ENCODE measurements at places on chromosomes 16 and 17.

DNA sequence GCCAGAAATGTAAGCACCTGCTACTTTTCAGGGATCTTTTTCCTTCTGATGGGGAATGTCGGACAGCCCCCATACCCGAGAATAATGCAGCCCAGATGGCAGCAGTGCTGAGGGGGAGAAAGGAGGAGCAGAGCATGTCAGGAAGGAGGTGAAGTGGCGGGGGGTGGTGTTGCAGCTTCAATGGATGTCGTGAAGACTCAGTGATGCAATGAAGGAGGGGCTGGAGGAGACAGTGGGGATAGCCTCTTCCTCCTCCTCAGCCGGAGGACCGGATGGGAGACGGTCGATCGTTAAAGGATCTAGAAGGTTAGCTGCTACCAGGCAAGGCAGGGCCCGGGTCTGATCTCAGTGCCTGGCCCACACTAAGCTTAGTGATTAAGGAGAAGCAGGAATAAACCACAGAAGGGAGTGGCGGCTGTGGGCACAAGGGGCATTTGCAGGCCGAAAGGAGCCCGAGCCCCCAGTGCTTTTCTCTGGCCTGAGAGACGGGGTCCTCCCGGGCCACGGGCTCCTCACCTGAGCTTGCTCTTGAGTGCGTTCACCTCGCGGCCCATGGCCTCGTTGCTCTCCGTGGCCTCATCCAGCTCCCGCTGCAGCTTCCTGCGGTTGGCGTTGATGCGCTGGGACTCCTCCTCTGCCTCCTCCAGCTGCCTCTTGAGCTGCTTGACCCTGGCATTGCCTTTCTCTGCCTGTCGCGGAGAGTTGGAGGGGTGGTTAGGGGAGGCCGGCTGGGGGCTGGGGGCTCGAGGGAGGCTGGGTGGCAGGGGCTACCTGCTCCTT is 64.5 kb downstream of the NDE1 start:
- no peak for DNase-seq

DNA sequence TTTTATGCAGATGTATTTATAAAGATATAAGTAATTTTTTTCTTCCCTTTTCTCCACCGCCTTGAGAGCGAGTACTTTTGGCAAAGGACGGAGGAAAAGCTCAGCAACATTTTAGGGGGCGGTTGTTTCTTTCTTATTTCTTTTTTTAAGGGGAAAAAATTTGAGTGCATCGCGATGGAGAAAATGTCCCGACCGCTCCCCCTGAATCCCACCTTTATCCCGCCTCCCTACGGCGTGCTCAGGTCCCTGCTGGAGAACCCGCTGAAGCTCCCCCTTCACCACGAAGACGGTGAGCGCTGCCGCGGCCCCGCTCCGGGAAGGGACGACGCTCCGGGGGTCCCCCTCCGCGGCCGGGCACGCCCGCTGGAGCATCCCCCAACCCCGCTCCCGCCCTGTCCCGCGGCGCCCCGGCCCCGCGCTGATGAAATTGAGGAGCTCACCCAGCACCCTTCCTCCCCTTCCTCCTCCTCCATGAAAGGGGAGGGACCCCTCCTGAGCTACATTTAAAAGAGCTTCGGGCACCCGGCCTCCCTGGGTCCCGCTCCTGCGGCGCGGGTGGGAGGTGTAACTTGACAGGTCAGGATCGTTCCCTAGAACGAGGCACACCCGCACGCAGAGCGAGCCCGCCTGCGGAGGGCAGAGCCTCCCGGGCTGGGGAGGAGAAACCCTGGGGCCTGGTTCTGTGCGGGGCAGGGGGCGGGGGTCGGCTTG is 706 bp downstream of the HLF start:
- no peak for DNase-seq

- no peak for DNase-seq
These were observed 5.6 kb upstream of the HSBP1 start for GRCh38 chr16:83802135-83802534.

DNA sequence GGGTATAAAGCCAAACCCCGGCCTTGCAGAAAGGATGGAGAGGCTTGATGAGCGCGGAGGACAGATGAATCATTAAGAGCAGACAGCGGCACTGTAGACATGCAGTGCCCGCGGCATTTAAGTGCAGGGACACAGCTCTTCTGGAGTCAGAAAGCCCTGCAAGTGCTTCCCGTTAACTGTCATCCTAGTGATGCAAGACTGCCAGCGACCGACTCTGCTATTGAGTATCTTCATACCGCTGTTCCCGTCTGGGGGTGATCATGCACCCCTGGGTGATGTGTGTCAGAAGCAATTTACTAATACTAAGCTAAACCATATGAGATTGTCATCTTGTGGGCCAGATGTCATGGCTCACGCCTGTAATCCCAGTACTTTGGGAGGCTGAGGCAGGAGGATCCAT is 101.0 kb downstream of the ABCC6 start:
- no peak for DNase-seq

DNA sequence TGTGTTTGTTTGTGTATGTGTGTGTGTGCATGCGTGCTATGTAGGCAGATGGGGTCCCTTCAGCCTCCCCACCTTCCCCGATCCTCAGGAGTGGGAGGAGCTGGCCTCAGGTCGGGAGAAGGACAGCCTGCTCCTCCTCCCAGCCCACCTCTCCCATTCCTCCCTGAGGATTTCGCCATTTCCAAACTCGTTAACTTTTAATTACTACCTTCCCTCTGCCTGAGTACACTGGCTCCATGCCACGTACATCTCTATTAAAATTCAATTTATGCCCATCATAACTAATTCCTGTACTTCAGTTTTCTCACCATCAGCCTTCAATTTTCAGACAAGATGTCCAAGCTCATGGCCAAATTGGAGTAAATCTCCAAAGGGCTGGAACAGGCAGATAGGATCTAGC is 148.6 kb downstream of the SDK2 start:
- DNase-seq: no peak

Measured in NB4 (cell line).